Neural progenitor cell (in vitro differentiated cells): ENCODE measurements at places on chromosomes 2 and 18.
A peak's percentile ranks its signal among the peaks of the same experiment; 100 is the strongest.

- DNase-seq = peak; percentile 65
These were observed 8.5 kb downstream of the RAB17 start for GRCh38 chr2:237581751-237582746.

GRCh38 chr2:16114070-16114469, 173.7 kb downstream of the MYCN start:
- no peak for DNase-seq

DNA sequence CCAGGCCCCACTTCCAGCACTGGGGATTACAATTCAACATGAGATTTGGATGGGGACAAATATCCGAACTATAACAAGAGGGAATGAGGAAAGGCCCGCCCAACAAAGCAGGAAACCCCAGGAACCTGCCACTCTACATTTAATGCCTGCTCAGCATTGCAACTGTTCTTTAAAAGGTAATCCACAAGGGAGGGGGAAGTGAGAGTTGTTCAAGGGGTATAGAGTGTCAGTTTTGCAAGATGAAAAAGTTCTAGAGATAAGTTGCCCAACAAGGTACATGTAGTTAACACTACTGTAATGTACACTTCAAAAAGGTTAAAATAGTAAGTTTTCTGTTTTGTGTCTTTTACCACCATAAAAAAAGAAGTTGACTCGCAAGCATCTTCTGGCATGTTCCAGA, 137.6 kb downstream of the MBD2 start:
- no peak for DNase-seq

DNA sequence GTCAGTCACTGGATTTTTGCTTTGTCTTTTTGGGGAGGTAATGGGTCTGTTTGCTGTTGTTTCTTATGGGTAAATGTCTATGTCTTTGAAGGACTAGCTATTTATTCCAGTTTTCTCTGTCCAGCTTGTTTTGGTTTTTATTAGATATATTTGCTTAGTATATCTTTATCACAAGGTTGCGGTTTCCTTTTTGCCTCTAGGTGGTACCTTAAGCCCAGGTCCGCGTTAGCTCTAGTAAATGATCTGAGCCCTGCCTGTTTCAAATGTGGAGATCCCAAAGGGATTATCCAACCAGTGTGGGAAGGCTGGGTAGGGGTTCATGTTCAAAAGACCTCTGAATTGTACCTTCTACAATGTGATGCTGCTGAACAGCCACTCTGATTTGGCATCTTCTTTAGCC, 114.5 kb downstream of the MYO3B start:
- DNase-seq = no peak

DNA sequence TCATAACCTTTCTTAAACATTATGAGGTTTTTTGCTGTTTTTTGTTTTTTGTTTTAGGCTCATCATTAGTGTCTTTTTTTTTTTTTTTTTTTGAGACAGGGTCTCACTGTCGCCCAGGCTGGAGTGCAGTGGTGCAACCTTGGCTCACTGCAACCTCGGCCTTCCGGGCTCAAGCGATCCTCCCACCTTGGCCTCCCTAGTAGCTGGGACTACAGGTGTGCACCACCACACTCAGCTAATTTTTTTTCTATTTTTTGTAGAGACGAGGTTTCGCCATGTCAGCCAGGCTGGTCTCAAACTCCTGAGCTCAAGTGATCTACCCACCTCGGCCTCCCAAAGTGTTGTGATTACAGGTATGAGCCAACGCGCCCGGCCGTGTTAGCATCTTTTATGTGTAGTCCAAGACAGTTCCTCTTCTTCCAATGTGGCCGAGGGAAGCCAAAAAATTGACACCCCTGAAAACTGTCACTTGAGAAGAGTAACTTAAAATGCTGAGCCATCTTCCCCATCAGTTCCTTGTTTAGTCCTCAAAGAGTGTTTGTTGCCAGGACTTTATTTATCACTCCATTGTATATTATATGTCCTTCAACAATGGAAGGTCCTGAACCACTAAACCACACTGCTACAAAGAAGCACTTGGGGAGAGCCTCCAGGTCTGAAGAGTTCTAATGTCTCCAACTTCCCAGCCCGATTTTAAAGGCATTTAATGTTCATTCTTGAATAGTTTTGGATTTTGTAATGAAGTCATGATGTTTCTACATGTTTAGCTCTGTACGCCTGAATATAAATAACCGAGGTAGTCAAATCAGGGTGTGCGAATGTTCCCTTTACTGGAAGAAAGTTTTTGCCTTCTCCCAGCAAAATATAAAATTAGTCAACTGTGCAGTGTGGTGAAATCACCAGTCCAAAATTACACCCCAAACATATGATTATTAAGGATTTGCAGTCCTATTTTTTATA, 26.4 kb downstream of the ZNF516 start:
- DNase-seq = no peak

DNA sequence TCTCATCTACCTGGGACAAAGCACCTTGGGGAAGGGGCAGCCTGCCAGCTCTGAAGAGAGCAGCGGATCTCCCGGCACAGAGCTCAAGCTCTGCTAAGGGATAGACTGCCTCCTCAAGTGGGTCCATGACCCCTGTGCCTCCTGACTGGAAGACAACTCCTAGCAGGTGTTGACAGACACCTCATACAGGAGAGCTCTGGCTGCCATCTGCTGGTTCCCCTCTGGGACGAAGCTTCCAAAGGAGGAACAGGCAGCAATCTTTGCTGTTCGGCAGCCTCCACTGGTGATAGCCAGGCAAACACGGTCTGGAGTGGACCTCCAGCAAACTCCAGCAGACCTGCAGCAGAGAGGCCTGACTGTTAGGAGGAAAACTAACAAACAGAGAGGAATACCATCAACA, 549.9 kb upstream of the LRATD1 start:
- no peak for DNase-seq

DNA sequence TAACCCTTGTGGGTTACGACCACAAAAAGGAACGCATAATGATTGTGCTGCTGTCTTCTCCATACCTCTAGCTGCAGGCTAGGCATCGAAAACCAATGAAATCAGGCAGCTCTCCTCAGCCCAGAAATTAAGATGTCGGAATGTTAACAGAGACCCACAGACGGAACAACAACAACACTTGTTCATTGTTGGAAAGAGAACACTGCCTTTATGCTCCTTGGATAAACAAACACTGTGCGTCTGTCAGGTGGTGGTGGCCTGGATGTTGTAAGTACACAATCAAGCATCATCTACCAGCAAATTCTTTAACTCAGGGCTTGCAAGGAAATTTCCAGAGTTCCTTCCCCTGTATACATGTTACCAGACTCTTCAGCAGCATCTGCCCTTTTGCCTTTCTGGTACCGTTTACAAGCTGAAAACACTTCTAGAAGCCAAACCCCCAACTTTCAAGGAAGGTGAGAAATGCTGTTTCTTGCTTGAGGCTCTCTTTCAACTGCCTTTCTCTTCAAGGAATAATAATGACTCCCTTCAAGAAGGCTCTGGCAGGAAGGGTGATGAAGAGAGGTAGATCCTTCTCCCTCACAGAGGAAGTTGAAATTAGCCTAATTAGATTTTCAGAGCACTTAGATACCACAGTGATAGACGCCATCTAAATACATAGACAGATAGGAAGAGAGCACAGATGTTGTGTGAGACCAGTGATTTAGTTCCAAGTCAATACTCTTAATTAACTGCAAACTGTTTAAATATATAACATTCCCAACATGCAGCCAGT, 332.7 kb downstream of the ZNF521 start:
- no peak for DNase-seq

GRCh38 chr2:75560022-75560767, 544 bp downstream of the EVA1A start:
- DNase-seq = peak; percentile 60

DNA sequence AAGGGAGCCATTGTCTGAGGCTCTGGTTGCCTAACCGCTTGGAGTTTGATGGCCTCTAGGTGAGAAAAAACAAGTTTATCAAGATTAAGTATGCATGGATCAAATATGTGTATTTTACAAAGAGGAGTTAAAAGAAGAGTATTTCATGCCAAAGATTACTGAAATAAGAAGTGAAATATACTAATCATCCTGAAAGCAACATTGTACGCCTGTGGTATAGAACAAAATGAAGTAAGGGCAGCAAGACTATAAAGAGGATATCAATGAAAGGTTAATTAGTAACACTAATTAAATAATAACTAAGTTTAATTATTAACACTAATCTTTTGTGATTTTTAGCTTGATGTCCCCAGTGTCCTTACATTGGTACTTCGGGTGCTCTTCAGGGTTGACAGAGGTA, 276.7 kb downstream of the CALCRL start:
- no peak for DNase-seq

DNA sequence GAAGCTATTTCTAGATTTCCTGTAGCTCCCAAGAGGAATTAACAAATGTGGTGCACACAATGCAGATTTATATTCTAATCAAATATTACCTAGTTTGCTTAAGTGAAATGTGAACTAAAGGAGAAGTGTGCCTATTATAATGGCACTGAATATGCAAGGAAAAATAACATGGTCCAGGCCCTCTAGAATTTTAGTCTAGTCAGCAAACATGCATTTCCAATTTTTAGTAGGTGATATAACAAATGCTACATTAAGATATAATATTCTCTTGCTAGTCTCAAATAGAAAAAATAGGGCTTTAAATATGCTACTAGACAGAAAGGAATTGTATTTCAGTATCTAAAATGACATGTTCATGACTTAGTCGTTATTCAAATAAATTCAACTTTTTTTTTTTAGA, 689.5 kb downstream of the TMEM182 start:
- no peak for DNase-seq

GRCh38 chr18:11676867-11677266, 12.2 kb upstream of the GNAL start:
- DNase-seq = no peak

DNA sequence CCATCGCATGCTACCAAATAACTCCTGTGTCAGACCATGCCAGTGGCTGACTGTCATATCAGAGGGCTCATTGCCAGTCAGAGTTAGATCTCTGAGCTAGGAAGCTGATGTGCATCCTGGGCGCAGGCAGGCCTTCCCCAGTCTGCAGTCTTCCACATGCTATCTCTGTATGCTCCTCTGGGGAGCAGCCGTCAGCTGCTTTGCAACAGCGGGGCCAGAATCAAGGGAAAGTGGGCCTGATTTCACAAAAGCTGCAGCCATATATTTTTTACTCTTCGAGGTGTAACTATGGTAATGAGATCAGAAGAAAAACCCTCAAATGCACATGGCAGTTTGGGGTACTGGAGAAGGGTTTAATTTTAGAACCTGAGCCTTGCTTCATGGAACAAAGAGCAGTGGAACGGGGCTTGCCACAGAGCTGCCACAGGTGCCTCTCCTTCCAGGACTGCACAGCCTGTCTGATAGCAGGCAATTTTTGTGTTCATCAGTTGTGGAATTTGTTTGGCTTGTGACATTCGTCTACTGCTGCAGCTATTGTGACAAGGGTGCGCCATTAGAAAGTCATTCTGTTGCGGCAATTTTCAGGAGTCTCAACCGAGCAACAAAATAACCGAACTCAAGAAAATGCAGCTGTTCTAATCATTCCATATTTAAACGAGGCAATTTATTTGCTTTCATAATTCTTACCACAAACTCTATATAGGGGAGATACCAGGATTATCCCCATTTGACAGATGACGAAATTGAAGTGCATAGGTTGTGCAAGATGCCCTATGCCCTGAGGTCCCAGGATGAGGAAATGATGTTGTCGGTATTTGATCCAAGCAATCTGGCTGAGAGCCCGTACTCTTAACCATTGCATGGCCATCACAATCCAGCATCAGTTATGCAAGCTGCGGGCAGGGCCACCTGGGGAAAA, 109.6 kb upstream of the CYRIA start:
- peak; percentile 69 for DNase-seq

GRCh38 chr18:49880661-49881060, 67.3 kb upstream of the ACAA2 start:
- DNase-seq = no peak

GRCh38 chr18:8991155-8991554, 111.3 kb upstream of the NDUFV2 start:
- no peak for DNase-seq

DNA sequence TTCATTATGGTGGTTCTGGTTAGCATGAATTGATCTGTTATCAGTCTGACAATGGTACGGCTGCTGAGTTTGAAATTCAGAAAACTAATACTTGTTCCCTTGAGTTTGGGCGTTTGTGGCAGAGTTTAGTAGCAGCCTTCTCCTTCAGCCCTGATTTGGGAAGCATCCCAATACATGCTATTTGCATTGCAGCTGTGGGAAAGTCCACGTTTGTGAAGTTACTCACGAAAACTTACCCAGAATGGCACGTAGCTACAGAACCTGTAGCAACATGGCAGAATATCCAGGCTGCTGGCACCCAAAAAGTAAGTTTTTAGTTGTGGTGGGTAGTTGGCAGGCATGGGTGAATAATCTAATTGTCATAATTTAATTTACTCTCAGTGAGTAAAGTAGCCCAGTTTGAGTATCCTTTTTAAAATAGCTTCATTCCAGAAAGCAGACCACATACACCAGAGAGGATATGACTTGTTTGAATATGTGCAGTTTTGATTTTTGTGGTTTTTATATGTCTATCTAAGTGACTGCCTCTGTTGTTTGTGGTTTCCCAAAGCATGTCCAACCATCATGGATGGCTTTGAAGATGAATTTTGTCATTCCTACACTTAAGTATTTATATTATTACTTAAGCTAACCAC, 12.2 kb downstream of the DGUOK start:
- DNase-seq = no peak

GRCh38 chr2:74444498-74445318, 3.0 kb upstream of the RTKN start:
- DNase-seq = no peak

- DNase-seq = no peak
These were observed 19.5 kb upstream of the HNRNPLL start for GRCh38 chr2:38622210-38622609.

DNA sequence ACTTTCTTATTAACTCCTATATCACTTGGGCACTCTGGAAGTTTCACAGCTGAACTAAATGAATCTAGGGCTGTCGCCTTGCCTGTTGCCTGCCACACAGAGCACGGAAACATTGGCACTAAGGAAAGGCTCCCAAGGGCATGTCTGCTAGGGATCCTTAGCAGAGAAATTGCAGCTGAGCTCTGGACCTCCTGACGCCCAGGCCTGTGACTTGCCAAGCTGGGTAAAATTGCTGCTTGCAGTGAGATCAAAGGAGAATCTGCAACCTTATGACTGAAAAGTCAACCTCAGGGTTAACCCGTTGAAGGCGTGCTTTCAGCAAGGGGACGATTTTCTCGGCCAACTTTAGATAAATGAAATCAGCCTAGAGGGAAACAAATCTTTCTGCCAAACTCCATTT, 189.8 kb downstream of the NCK2 start:
- no peak for DNase-seq

GRCh38 chr2:44759823-44760222, 181.7 kb upstream of the SIX3 start:
- no peak for DNase-seq

DNA sequence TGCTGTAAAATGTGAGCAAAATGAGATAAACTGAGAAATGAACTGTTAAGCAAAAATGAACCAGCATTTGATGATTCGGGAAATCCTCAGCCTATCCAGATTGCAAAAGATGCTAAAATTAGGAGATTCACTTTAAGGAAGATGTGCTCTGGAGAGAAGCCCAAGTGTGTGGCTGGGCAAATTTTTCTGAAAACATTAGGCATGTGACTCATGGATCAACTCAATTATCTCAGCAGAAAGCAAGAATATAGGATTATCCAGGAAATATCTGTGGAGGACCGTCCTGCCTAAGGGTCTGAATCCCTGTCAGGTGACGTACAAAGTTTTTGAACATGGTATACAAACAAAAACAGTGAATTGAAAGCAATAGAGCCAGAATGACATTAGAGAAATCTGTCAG, 1268.3 kb upstream of the TMEFF2 start:
- no peak for DNase-seq

- no peak for DNase-seq
These were observed 840.4 kb downstream of the CPS1 start for GRCh38 chr2:211396815-211397214.

GRCh38 chr2:120740375-120740764, 4.7 kb downstream of the GLI2 start:
- peak; percentile 78 for DNase-seq
